ENCODE measurements at places on chromosomes 12 and 14.
A peak's percentile ranks its signal among the peaks of the same experiment; 100 is the strongest.

- DNase-seq, result no peak
Measured at GRCh38 chr12:61765926-61766325, 494.3 kb upstream of the USP15 start.

- no peak for DNase-seq
Measured at GRCh38 chr12:7583471-7583870, 79.9 kb upstream of the CD163 start.

GRCh38 chr12:122563361-122563760, 36.3 kb downstream of the KNTC1 start:
- no peak for DNase-seq

DNA sequence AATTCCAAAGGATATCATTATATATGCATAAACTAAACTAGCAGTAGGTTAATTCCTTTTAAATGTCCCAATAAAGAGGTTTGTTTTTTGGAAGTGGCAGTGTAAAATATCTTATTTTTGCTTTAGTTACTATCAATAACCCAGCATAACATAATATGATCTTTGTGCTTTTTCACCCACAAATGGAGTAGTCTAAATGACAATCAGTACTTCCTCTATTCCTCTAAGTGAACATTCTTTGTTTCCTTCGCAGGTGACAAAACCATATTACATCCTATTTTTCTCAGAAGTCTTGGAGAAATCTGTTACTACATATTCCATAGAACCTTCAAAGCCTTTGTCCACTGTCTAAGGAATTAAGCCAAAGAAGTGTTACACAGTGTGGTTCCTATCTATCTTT, 62.5 kb downstream of the MED13L start:
- no peak for DNase-seq

- DNase-seq, result no peak
Measured at GRCh38 chr14:28407031-28407825, 359.4 kb upstream of the FOXG1 start.

DNA sequence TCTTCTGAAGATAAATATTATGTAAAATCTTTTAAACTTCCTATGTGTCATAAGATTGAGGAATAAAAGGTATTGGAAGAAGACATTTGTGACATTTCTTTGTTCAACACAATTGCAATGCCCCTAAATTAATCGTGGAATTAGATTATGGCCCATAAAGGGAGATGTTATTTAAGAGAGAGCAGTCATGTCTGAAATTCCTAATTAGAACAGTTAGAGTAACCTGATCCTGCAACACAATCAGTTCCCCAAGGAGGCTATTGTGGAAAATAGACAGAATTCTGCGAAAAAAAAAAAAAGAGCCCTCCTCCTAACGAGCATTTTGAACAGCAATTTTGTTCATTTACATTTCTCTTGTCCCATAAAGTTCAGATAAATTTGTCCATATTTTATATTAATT, 339.5 kb downstream of the PAWR start:
- no peak for DNase-seq

- DNase-seq, result no peak
Measured at GRCh38 chr12:10320643-10321042, 13.0 kb downstream of the KLRD1 start.

- DNase-seq, result no peak
Measured at GRCh38 chr12:47838286-47838931, 18.7 kb upstream of the HDAC7 start.

DNA sequence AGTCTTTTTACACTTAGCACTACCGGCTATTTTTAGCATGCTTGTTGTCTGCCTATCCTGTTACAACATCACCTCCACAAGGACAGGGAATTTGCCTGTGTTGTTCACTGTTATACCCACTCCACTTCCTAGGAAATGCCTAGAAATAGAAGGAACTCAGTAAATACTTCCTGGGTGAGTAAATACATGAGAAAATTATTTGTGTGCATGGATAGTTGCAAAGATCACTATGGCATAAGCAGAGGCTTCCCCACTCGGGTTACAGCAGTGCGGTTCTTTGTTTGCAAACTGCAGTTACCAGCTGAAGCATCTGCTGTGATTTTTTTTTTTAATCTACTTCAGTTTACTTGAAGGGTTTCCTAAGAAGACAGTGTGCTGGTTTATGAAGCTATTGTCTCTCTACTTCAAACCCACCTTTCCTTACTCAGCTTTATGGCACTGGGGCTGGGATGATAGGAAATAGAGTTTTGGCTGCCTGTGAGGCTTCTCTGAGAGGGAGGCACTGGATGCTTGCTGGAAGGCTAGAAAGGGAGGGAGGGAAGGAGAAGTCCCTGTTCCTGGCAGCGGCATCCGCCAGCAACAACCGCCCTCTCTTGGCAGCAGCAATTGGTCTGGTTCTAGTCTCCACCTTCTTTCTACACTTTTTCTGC, 29.0 kb downstream of the PDE6H start:
- DNase-seq, result peak; percentile 9

DNA sequence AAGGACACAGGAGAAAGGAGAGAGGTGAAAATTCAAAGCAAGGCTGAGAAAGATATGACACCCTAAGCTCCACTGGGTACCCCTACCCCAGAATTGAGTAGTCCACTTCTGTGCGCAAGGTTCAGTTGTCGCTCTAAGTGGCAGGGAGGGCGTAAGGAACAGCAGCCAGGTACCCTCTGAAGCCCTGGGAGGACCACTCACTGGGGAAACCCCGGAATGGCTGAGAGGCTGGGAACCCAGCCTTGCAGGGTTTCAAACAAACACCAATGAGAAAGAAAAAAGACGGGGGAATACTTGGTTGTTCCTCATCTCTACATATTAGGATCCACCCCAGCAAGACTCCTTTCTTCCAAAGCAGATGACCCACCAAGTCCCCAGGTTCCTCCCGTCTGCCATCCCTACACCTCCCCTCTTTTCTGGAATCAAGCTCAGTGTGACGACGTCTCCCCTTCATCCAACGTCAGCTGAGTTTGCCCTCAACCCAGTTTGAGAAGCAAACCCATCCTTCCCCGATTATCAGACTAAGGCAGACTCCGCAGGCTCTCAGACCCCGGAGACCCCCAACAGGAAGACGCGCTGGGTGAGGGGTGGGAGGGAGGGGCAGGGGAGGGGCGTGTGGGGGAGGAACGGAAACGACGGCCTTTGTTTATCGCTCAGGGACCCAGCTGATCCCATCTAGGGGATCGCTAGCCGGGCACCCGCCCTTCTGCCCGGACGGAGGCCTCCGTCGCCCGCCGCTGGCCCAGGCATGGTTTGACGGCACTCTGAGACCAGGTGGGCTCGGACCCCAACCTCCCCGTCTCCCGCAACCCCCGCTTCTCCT, 795 bp downstream of the LMBR1L start:
- no peak for DNase-seq

DNA sequence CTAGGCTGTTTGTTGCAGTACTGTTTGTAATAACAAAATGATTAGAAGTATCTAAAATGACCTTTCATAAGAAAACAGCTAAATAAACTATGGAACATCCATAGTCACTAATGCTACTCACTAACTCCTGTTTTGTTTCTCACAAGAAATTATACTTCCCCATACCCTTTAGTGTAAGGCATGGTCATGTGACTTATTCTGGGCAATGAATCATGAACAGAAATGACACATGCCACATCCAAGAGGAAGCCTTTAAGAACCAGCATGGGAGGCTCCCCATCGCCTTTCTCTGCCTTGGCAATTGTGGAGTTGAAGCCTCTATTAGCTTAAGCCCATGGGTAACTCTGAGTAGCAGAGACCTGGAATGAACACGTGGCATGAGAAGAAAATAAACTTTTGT, 49.3 kb downstream of the KSR2 start:
- no peak for DNase-seq

DNA sequence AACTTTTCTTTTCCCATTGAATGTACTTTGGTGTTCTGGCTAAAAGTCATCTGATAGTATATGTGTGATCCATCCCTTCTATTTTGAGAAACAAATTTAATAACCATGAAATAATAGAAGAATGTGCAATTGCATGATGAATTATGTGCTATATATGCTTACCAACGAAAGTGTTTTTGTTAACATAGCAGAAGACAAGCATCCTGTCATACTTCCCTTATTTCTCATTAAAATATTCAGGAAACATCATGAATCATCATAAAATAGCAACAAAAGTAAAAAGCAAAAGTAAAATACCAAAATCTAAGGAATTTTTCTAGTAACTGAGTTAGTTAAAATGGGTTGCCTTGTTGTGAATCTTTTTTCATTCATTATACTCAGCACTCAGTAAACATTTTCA, 409.0 kb upstream of the PDE3A start:
- no peak for DNase-seq

DNA sequence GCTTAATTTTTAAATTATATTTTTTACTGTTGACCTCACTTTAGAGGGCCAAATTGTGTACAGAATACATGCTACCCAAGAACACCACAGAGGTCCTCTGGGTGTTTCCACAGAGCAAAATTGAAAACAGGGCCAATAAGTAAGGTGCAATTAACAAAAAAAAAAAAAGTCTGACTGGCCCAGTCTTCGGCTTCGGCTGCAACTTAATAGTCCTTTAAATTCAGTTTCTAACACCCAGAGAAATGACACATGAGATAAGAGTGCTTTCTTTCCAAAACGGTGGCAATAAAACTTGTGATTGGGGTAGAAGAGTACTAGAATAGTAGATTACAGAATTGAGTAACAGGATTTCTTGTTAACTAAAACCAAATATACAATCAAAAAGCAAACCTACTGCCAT, 81.3 kb downstream of the MED13L start:
- DNase-seq, result no peak

DNA sequence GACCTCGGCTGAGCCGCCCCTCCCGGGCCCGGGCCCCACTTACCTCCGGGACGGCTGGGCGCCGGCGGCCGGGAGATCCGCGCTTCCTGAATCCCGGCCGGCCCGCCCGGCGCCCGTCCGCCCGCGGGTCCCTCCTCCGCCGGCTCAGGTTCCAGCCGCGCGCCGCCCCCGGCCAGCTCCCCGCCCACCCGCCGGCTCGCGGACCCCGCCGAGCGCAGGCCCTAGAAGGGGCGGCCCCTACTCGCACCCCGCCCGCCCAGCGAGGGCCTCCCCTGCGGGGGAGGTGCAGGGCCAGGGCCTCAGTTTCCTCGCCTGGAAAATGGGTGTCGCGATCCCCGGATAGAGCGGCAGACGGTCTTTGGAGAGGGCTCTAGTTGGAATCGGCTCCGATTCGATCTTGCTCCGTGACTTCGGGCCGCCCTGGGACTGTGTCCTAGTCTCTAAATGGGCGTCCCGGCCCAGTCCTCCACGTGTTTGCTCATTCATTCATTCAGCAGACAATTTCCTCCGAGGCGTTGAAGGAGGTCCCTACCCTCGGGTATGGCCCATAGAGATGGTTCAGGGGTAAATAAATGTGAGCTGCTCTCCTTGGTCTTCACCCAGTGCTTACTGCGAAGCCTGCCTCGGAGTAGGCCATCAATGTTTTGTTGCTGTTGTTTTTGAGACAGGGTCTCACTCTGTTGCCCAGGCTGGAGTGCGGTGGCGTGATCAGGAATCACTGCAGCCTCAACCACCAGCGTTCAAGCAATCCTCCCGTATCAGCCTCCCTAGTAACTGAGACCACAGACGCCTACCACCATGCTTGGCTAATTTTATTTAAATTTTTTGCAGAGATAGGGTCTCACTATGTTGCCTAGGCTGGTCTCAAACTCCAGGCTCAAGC, at the start of gene TRPV4:
Gene TRPV4, minus strand, starts transcription at position 92 of the 883 bp plus-strand sequence. CDS start 18,602 bp downstream, outside the sequence.
- DNase-seq, result no peak

DNA sequence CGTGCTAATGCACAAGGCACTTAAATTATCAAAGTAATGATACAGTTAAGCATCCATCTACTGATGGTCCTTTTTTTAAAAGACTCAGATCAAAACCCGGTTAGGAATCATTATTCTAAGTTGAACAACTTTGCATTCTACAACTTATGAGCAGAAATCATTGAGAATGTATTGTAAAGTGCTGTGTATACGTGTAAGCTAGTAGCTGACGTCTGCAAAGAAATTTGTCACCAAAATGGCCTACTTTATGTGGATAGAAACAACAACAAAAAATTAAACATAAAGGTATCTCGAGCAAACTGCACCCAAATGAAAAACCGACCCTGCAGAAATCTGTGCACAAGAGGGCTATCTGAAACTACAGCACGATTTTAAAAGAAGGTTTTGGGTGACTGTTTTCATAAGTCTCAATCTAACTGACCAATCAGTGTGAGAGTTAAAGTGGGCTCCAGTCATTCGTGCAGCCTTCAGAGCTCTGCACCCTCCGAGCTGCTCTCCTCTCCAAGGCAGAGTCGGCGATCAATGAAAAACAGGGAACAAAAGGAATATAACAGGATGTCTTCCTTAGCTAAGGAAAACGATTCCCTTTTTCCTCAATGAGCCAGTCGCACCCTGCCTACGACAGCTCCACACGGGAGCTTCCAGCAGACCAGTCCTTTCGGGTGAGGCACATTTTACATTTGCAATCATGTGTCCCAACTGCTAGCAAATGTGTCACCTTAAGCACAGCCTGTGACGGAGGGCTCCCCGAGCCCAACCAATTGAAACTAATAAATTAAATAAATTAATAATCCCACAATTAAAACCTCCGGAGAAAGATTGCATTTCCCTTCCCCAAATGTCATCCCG, 200.7 kb upstream of the FOXN3 start:
- no peak for DNase-seq

DNA sequence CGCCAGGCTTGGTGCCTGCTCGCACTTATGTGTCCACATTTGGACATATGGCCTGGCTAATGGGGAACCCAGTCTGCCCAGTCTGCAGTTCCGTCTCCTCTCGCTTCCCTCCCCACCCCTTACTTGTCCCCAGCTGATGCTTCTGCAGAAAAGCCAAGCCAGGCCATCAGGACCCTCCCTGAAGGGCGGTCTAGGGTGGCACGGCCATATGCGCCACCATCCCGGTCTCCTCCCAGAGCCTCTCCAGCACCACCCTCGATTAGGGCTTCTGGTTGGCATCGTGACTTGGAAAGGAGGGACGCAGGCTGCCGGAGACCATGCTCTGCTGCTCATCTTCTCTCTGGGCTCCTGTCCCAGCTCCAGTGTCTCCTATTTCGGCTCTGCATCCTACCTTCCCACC, 54.6 kb downstream of the CALM1 start:
- no peak for DNase-seq
